ENCODE measurements at places on chromosomes 13 and 19. TPM values are rescaled to one million over a fixed set of nuclear protein-coding genes. Genes with fewer than 3 reads are reported as not detected.

GRCh38 chr13:103168901-103169508 is 102.8 kb upstream of the SLC10A2 start:
- H3K27ac ChIP-seq, result no peak overlapping the region
- no peak overlapping the region for H3K4me3 ChIP-seq
- no peaks in the 10 kb centered on the region for H3K27me3 ChIP-seq

DNA sequence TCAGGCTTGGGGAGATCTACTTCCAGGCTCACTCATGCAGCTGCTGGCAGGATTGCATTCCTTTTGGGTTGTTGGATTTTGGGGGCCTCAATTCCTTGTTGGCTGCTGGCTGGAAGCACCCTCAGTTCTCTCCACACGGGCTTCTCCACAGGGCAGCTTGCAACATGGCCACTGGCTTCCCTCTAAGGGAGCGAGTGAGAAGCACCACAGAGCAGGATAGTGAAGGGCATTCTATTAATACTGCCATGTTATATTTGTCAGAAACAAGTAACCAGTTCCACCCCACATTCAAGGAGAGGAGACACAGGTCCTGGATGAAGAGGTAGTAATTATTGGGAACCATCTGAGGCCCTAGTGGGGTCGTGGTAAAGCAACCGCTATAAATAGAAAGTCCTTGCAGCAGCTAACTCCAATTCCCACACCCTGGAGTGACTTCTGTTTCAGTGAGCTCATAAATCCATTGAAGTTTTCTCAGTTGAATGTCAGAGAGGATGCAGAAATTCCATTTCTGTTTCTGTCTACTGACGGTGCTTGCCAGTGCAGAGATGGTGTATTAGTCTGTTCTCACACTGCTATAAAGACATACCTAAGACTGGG is 558.9 kb downstream of the IRS2 start:
- DNase-seq, result no peak
- no peaks in the 10 kb centered on the region for H3K4me1 ChIP-seq
- H3K36me3 ChIP-seq, result no peaks in the 10 kb centered on the region
- no peaks in the 10 kb centered on the region for H3K27me3 ChIP-seq

DNA sequence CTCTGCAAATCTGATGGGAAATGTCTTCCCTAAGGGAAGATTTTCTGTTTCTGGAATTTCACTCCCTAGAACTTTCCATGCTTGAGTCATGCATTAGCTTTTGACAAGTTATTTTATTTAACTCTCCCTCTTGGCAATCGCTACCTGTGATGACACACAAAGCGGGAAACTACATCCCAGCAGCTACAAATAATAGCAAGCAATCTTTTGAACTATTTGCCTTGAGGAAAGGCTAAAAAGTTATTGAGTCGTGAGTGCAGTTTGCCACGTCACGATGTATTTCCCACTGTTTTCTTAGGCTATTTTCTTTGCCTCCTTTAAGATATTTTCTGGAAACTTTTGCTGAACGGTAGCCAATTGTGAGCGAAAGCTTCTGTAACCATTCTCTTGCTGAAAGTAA is 353.3 kb upstream of the HTR2A start:
- H3K4me3 ChIP-seq, result no peak overlapping the region
- no peaks in the 10 kb centered on the region for H3K27me3 ChIP-seq
- H3K27ac ChIP-seq, result no peak overlapping the region
- no peaks in the 10 kb centered on the region for H3K4me1 ChIP-seq
- DNase-seq, result no peak

- no peak overlapping the region for H3K27ac ChIP-seq
- DNase-seq, result no peak
- H3K4me1 ChIP-seq, result no peaks in the 10 kb centered on the region
Observed at GRCh38 chr19:28492621-28493020, 720.3 kb downstream of the UQCRFS1 start.

DNA sequence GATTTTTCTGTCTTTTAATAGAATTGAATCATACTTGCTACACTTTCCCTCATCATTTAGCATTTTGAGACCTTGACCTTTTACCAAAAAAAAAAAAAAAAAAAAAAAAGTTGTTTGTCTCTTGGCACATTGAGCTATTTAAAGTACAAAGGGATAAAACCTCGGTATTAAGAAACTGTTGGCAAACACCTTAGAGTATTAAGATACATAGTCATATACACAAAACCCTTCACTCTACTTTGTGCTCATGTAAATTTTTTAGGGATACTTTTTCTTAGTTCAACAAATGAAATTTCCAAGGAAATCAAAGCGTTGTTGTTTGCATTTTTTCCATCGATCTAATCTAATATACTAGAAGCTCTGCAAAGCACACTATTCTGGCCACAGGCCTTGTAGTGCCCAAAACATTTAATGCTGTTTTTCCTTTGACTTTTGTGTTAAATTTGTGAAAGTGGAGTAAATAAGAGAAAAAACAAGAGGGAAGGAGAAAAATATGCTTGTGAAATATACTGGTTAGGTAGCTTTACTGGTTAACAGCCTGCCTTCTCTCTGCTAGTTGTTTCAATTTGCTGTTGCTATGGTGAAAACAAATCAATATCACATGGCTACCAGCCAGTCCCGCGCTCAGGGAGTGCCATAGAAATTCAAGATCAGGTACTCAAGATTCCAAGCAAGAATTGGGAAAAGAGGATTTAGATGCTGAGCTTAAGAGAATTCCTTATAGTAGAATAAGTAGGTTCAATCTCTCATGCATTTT is 2.6 kb downstream of the MBNL2 start:
- H3K36me3 ChIP-seq, result no peaks in the 10 kb centered on the region
- no peaks in the 10 kb centered on the region for H3K27me3 ChIP-seq
- H3K4me3 ChIP-seq, result peak overlapping the region; percentile 96
- peak overlapping the region; percentile 83 for H3K27ac ChIP-seq
- DNase-seq, result peak; percentile 21
- peaks cover 55% of the 10 kb centered on the region for H3K4me1 ChIP-seq

DNA sequence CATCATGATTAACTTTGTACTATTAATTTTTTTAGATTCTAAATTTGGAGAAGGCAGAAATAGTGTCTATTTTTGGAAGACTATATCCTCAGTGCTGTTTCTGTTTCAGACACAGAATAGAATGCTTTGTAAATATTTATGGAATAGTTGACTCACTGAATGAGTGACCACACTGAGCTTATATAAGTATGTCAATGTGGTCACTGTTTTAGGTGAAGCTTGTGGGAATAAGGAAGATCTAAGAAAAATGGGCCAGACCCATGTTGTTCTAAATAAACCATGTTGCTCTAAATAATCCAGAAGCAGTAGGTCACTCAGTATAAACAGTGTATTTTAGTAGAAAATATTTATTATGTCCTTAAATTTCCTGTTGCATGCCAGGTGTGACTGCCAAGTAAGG is 45.5 kb upstream of the DACH1 start:
- no peaks in the 10 kb centered on the region for H3K4me1 ChIP-seq
- no peaks in the 10 kb centered on the region for H3K36me3 ChIP-seq
- DNase-seq, result no peak
- H3K4me3 ChIP-seq, result no peak overlapping the region

The ZNF30 gene
- 4.5 TPM for total RNA-seq

The RFPL4A gene
- not detected for total RNA-seq

The ZNF541 gene
- 0.52 TPM for total RNA-seq

- H3K27ac ChIP-seq, result no peak overlapping the region
- DNase-seq, result no peak
- no peaks in the 10 kb centered on the region for H3K4me1 ChIP-seq
- H3K4me3 ChIP-seq, result no peak overlapping the region
- no peaks in the 10 kb centered on the region for H3K27me3 ChIP-seq
Observed at GRCh38 chr19:44580366-44580895, 32.9 kb upstream of the IGSF23 start.

- H3K27me3 ChIP-seq, result peaks cover 4% of the 10 kb centered on the region
- H3K4me1 ChIP-seq, result peaks cover 39% of the 10 kb centered on the region
- no peak for DNase-seq
- no peak within 1 kb of the TSS for H3K27ac ChIP-seq
- peaks cover 11% of the 10 kb centered on the region for H3K36me3 ChIP-seq
Observed at GRCh38 chr19:38388349-38389100, at the start of gene SPRED3. SPRED3 (plus strand) TSS chr19:38388697; CDS start chr19:38390303, 1,606 bp downstream.

GRCh38 chr13:75372923-75373841 is 108.8 kb downstream of the TBC1D4 start:
- no peaks in the 10 kb centered on the region for H3K27me3 ChIP-seq
- no peak for DNase-seq
- no peak overlapping the region for H3K4me3 ChIP-seq
- H3K27ac ChIP-seq, result no peak overlapping the region
- no peaks in the 10 kb centered on the region for H3K4me1 ChIP-seq

GRCh38 chr13:112065521-112065866 is 1.5 kb upstream of the SOX1 start:
- DNase-seq, result no peak
- peaks cover 34% of the 10 kb centered on the region for H3K27me3 ChIP-seq
- no peak overlapping the region for H3K27ac ChIP-seq
- H3K36me3 ChIP-seq, result no peaks in the 10 kb centered on the region
- H3K4me3 ChIP-seq, result no peak overlapping the region
- H3K4me1 ChIP-seq, result peaks cover 4% of the 10 kb centered on the region

DNA sequence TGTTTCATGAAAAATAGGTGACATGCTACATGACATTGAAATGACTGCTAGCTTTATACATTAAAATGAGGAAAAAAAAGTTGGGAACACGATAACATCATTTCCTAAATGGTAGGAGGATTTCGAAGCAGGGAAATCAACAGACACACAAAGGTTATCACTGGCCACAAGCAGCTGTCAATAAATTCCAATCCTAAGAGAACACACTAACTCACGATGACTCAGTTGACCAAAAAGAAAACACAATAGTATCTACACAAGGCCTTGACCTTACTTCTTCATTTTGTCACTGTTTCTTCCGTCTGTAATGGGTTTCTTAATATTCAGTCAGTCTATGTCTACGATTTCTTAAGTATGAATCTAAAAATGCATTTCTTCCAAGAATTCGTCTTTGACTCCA is 36.5 kb downstream of the STARD13 start:
- no peaks in the 10 kb centered on the region for H3K4me1 ChIP-seq
- H3K36me3 ChIP-seq, result no peaks in the 10 kb centered on the region
- DNase-seq, result no peak
- no peak overlapping the region for H3K4me3 ChIP-seq
- H3K27me3 ChIP-seq, result no peaks in the 10 kb centered on the region
- no peak overlapping the region for H3K27ac ChIP-seq
